ENCODE measurements at places on chromosomes 16 and 17. TPM values are rescaled to one million over a fixed set of nuclear protein-coding genes. Genes with fewer than 3 reads are reported as not detected.

OTOP2 gene
- total RNA-seq = not detected

TNFRSF17 gene
- total RNA-seq = not detected

RAB37 gene
- total RNA-seq = not detected

SLC12A4 gene
- total RNA-seq = 38.9 TPM

TBC1D3G gene
- total RNA-seq = not detected

PLLP gene
- 9.6 TPM for total RNA-seq

RAC3 gene
- 82.3 TPM for total RNA-seq

HOXB6 gene
- 14.5 TPM for total RNA-seq

TMEM238L gene
- total RNA-seq = not detected

TVP23A gene
- not detected for total RNA-seq

AOC2 gene
- 0.89 TPM for total RNA-seq

KRT28 gene
- total RNA-seq = not detected

KRTAP4-12 gene
- total RNA-seq = not detected

PLCG2 gene
- 1.3 TPM for total RNA-seq

TMC7 gene
- 0.33 TPM for total RNA-seq

GOSR2 gene
- 23.7 TPM for total RNA-seq

KRT25 gene
- total RNA-seq = not detected

CCL8 gene
- not detected for total RNA-seq

OR1F1 gene
- not detected for total RNA-seq

HP gene
- total RNA-seq = not detected

MYH11 gene
- total RNA-seq = under 0.01 TPM

CLEC18A gene
- total RNA-seq = 15.8 TPM

KRT20 gene
- under 0.01 TPM for total RNA-seq

DBNDD1 gene
- 21.8 TPM for total RNA-seq

WNT3 gene
- 1.1 TPM for total RNA-seq

CNP gene
- total RNA-seq = 81.6 TPM

ASPHD1 gene
- 25.9 TPM for total RNA-seq

AIPL1 gene
- total RNA-seq = not detected

TP53TG3C gene
- total RNA-seq = not detected

PPP1R1B gene
- total RNA-seq = 0.13 TPM
